ENCODE measurements at places on chromosomes 1 and 21.

GRCh38 chr1:10386761-10387676 lies 11.8 kb upstream of the PGD start:
- DNase-seq: no peak

- DNase-seq: no peak
Observed at GRCh38 chr1:94946886-94947285, 20.0 kb upstream of the CNN3 start.

GRCh38 chr21:44262338-44263056 lies 800 bp upstream of the DNMT3L start:
- DNase-seq: no peak

DNA sequence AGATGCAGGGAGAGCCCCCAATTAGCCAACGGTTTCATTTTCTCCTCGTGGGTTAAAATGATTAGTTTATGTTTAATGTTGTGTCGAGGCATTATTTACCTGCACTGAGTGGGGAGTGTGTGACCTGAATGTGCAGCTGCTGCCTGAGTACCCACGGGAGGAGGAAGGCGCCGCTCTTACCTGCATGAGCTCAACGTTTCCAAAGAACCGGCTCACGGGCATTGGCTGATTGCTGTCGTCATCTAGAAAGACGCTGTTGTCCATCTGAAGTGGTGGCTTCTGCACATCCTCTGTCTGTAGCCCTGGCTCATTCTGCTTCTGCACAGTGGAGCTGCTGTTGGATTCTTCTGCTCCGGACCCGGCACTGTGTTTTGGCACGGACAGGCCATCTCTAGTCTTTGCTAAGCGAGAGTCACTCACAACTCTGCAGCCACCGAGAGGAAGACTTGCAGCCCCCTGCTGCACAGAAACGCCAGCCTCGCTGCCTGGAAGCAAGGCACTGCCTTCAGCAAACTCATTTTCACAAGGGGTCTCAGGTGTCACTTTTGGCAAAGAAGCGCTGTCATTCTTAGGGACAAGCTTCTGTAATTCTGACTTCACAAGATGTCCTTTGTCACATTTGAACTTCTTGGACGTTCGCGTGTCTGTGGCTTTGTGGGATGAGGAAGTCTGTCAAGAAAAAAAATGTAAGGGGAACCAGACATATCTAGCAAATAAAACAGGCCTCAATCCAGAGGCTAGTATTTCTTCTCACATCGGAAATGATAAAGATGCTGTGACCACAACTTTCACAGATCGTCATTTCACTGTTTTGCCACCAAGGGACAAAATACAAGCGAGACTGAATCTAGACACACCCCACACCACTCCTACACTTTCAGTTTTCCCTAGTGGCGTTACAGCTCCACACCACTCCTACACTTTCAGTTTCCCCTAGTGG lies 9.4 kb downstream of the C1orf174 start:
- no peak for DNase-seq

DNA sequence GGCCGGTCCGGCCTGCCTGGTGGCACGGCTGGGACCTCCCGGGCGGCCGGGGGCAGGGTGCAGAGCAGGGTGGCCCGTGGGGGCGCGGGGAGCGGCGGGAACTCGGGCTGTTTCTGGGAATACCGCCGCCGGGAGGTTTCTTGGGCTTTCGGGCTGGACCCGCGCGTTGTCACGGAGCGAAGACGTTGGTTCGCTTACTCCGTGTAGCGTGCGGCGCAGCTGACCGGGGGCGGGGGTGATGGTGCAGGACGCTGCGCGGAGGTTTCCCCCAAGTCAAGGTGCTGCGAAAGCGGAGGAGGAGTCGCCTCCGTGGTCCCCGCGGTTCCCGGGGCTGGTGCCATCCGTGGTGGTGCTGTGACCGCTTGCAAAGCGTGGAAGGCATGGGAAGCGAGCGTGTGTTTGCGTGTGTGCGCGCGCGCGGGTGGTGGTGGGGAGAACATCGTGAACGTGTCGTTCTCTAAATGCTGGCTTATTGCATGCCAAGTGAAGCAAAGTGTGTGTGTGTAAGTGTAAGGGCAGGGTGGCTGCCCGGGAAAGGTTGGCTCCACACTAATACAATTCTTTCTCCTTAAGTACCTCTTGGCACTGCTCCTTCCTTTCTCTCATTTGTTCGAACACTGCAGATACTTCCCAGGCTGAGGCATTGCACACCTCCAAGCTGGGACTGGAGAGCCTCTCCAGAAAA lies 1.1 kb downstream of the RYR2 start:
- DNase-seq: peak; percentile 42

DNA sequence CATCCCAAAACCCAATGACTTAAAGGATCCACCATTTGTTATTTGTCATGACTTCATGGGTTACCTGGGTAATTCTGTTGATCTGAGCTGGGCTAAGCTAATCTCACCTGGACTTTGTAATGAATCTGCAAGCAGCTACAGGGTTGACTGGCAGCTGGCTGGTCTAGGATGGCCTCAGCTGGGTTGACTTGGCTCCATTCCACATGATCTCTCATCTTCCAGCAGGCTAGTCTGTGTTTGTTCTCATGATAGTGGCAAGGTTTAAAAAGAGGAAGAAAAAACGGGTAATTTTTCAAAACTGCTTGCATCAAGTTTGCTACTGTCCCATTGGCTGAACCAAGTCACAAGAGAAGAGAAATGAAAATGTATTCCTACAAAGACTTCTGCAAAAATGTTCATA lies 24.8 kb upstream of the ZMYM4 start:
- no peak for DNase-seq

GRCh38 chr1:161733526-161733925 lies 12.2 kb downstream of the FCRLB start:
- peak; percentile 48 for DNase-seq

DNA sequence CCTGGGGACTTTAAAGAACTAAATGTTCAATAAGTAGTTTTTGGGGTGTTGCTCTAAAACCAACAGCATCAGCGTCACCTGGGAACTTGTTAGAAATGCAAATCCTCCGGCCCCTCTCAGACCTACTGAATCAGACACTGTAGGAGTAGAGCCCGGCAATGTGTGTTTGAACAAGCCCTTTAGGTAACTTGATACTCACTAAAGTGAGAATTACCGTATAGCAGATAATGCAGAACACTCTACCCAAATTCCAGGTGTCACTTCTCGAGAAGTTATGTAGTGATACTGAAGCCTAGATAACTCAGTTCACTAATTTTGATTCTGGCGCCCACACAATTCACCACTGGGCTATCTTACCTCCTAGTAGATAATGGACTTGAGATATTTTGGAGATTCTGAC lies 3.7 kb upstream of the DPT start:
- DNase-seq: no peak

- no peak for DNase-seq
Observed at GRCh38 chr1:69494221-69494620, 73.5 kb upstream of the LRRC7 start.

- DNase-seq: no peak
Observed at GRCh38 chr1:233319272-233319671, 8.3 kb upstream of the MAP3K21 start.

DNA sequence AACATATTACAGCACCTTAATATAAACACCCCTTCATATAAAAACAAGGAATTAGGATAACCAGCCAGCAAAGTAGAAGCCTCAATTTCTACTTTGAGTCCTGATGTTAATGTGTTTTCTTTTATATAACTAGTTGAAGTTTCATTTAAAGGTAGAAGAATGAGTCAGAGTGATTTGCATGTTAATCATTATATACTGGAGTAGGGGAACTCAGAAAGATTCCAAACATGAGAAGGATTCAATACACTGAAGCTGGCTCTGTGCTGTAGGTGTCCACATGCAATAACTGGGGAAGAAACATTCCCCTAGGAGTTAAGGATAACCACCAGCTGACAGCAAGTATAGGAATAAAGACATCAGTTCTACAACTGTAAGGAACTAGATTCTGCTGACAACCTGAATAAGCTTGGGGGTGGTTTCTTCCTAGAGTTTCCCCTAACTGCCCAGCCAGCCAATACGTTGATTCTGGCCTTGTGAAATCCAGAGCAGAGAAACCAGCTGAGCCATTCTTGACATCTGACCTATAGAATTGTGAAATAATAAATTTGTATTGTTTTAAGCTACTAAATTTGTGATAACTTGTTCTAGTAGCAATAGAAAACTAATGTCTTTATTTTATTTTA lies 33.4 kb upstream of the RNPC3 start:
- no peak for DNase-seq

- no peak for DNase-seq
Observed at GRCh38 chr1:240739139-240739538, 127.2 kb upstream of the GREM2 start.

- no peak for DNase-seq
Observed at GRCh38 chr1:29688471-29689365, 452.4 kb downstream of the PTPRU start.

DNA sequence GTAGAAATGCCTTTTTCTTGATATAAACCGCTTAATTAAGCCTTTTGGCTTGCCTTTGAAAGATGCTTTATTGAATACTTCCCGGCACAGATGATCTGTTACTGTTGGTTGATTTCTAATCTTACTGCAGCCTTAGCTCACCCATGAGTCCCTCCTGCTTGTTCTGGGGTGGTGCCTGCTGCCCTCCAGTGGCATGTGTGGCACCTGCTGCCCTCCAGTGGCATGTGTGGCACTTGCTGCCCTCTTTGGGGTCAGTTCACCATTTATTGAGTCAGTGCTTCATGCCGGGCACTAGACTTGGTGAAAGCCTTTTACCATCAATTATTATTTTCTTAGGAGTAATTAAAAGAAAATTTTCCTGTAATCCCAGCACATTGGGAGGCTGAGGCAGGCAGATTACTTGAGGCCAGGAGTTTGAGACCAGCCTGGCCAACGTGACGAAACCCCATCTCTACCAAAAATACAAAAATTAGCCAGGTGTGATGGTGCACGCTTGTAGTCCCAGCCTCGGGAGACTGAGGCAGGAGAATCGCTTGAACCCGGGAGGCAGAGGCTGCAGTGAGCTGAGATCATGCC lies 54.3 kb downstream of the ADARB1 start:
- DNase-seq: peak; percentile 59

DNA sequence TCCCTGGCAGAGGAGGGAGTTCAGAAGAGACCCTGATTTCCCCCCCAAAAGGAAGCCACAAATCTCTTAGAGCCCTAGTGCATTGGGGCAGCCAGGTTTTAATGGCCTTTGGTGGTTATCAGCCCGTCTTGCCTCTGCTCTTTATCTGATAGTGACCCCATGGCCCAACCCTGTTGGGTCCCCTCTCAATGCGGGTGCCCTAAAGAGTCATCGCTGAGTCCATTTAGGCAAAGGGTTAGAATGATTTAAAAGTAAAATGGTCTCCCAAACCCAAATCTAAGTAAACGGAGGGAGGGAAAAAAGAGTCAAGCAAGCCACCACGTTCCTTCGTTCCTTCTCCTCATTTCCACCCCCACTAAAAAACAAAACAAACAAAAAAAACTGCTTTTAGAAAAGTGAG lies 164.0 kb downstream of the RUNX1 start:
- DNase-seq: no peak

DNA sequence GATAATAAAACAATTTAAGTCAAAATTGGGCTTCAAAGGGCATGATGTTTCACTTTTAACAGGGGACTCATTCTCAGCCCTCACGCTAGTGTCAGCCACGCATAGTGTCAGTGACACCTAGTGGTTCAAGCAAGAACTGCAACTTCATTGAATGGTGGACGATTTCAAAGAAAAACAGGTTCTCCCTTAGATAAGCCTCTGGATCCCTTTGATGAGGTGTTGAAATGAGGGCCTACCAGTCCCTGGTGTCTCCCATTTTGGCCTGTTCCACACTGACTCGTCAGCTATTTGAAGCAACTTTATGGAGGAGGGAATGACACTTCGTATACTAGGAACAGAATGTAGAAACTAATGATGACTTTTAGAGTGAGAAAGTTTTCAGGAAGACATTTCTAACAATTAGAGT lies 56.2 kb downstream of the FCRL5 start:
- peak; percentile 39 for DNase-seq

DNA sequence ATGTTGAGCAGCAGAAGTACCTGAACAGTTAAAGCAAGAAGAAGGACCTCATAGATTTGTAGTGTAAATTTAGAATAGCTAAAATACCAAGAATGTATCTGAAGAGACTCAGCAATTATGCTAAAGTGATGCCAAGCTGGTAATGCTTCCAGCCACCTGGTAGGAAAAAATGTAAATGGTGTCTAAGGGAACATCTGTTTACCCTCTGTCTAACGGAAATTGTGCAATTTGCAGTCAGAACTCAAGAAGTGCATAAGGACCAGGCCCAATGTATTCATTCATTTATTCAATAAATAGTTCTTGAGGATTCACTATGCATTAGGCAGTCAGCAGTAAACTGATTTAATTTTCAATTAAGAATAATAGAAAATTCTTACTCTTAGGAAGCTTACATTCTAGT lies 116.0 kb upstream of the ADGRL4 start:
- DNase-seq: no peak

DNA sequence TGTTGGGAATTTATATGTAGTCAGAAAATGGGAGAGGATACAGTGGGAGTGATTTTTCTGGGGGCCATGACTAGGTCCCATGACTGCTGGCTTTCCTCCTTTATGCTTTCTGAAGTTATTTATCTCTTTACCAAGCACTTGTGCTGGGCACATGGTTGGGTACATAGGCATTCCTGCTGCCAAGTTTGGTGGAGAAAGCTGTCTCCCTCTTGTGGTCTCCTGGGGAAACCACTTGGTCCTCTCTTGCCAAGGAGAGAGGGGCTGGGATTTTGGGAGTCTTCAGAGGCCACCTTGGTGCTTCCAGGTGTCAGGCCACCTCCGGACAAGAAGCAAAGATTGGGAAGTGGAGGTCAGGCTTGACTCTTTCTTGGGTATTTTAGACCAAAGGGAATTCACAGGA lies 120.2 kb upstream of the KCNE2 start:
- DNase-seq: no peak

- DNase-seq: no peak
Observed at GRCh38 chr1:89844241-89844807, 23.5 kb downstream of the LRRC8D start.

DNA sequence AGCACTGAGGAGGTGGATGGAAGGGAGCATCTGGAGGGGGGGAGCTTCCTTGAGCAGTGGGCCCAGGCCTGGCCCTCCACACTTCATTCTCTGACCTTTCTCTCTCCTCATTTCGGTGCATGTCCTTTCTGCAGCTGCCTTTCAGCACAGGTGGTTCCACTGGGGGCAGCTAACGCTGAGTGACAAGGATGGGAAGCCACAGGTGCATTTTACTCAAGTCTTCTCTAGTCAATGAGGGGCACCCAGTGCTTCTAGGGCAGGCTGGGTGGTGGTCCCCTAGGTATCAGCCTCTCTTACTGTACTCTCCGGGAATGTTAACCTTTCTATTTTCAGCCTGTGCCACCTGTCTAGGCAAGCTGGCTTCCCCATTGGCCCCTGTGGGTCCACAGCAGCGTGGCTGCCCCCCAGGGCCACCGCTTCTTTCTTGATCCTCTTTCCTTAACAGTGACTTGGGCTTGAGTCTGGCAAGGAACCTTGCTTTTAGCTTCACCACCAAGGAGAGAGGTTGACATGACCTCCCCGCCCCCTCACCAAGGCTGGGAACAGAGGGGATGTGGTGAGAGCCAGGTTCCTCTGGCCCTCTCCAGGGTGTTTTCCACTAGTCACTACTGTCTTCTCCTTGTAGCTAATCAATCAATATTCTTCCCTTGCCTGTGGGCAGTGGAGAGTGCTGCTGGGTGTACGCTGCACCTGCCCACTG lies 43.2 kb downstream of the YARS1 start:
- DNase-seq: no peak
